Activated T-cell treated with anti-CD3 and anti-CD28 coated beads, Interleukin-2, amount 50 U/mL, for 4 hours (primary cell): ENCODE measurements at places on chromosomes 4 and X. TPM values are rescaled to one million over a fixed set of nuclear protein-coding genes. Genes with fewer than 3 reads are reported as not detected.

The PGAM4 gene
- 0.37 TPM for total RNA-seq

The ZCCHC4 gene
- total RNA-seq: 14.2 TPM

The SHOX gene
- total RNA-seq: not detected

The NUDT10 gene
- 1.2 TPM for total RNA-seq

The ADH1C gene
- total RNA-seq: 0.20 TPM

The ZNF674 gene
- total RNA-seq: 0.34 TPM

The GAB1 gene
- 0.61 TPM for total RNA-seq

The PSAPL1 gene
- not detected for total RNA-seq

The TMEM154 gene
- 6.0 TPM for total RNA-seq

The MAGEA9B gene
- total RNA-seq: not detected

The BRCC3 gene
- 25.6 TPM for total RNA-seq

The SSX4 gene
- total RNA-seq: not detected

The POLN gene
- 2.3 TPM for total RNA-seq

The ENAM gene
- not detected for total RNA-seq

The USP27X gene
- total RNA-seq: 1.6 TPM

The GPM6B gene
- 0.13 TPM for total RNA-seq

The FAM241A gene
- total RNA-seq: 12.8 TPM

The USP17L26 gene
- not detected for total RNA-seq

The SEC24D gene
- total RNA-seq: 30.7 TPM

The NAP1L5 gene
- 3.6 TPM for total RNA-seq

The TBC1D8B gene
- 0.18 TPM for total RNA-seq

The DSPP gene
- total RNA-seq: not detected

The GC gene
- total RNA-seq: 1.4 TPM

The ANXA10 gene
- not detected for total RNA-seq

The ARMCX1 gene
- 1.2 TPM for total RNA-seq

The FOXR2 gene
- not detected for total RNA-seq

The PDGFRA gene
- 0.22 TPM for total RNA-seq

The AKAP4 gene
- total RNA-seq: not detected

The ZNF157 gene
- 0.78 TPM for total RNA-seq

The NWD2 gene
- total RNA-seq: not detected

The PPEF1 gene
- 0.30 TPM for total RNA-seq

The TRIML2 gene
- total RNA-seq: not detected

The SPANXN4 gene
- total RNA-seq: not detected

The LEF1 gene
- total RNA-seq: 148 TPM

The CSAG1 gene
- not detected for total RNA-seq
